ENCODE measurements at places on chromosomes 13 and 19. TPM values are rescaled to one million over a fixed set of nuclear protein-coding genes. Genes with fewer than 3 reads are reported as not detected.

- H3K36me3 ChIP-seq, result no peaks in the 10 kb centered on the region
- no peak for DNase-seq
- H3K27ac ChIP-seq, result no peak overlapping the region
- H3K4me1 ChIP-seq, result no peaks in the 10 kb centered on the region
- no peak overlapping the region for H3K4me3 ChIP-seq
- no peaks in the 10 kb centered on the region for H3K27me3 ChIP-seq
These were observed 343.9 kb downstream of the OXGR1 start for GRCh38 chr13:96650301-96650886.

GRCh38 chr13:108964606-108965005 is 335.2 kb downstream of the MYO16 start:
- H3K27ac ChIP-seq, result no peak overlapping the region
- H3K36me3 ChIP-seq, result no peaks in the 10 kb centered on the region
- H3K4me1 ChIP-seq, result no peaks in the 10 kb centered on the region
- no peak for DNase-seq
- H3K4me3 ChIP-seq, result no peak overlapping the region

WDR87 gene
- not detected for total RNA-seq

- H3K4me1 ChIP-seq, result peaks cover 7% of the 10 kb centered on the region
- no peak overlapping the region for H3K4me3 ChIP-seq
- H3K36me3 ChIP-seq, result peaks cover 5% of the 10 kb centered on the region
- DNase-seq, result no peak
- H3K27me3 ChIP-seq, result no peaks in the 10 kb centered on the region
- H3K27ac ChIP-seq, result no peak overlapping the region
These were observed 51.2 kb upstream of the EEF1AKMT1 start for GRCh38 chr13:20824762-20825476.

- no peak for DNase-seq
- H3K4me1 ChIP-seq, result no peaks in the 10 kb centered on the region
- H3K27ac ChIP-seq, result no peak overlapping the region
- no peak overlapping the region for H3K4me3 ChIP-seq
These were observed 19.6 kb downstream of the RNF6 start for GRCh38 chr13:26202365-26202972.

C19orf38 gene
- 2.2 TPM for total RNA-seq

- no peak overlapping the region for H3K27ac ChIP-seq
- peaks cover 1% of the 10 kb centered on the region for H3K4me1 ChIP-seq
- H3K36me3 ChIP-seq, result no peaks in the 10 kb centered on the region
- DNase-seq, result no peak
- H3K27me3 ChIP-seq, result peaks cover 15% of the 10 kb centered on the region
- H3K4me3 ChIP-seq, result no peak overlapping the region
These were observed 52.6 kb upstream of the MYCBP2 start for GRCh38 chr13:77379508-77379907.

- peak overlapping the region; percentile 17 for H3K4me3 ChIP-seq
- H3K36me3 ChIP-seq, result peaks cover 28% of the 10 kb centered on the region
- peaks cover 32% of the 10 kb centered on the region for H3K4me1 ChIP-seq
- no peaks in the 10 kb centered on the region for H3K27me3 ChIP-seq
These were observed 154.4 kb downstream of the GGACT start for GRCh38 chr13:100434010-100434763.

GRCh38 chr19:31074199-31075125 is 274.8 kb downstream of the TSHZ3 start:
- no peak for DNase-seq
- H3K27me3 ChIP-seq, result peaks cover 31% of the 10 kb centered on the region
- H3K4me3 ChIP-seq, result no peak overlapping the region
- no peaks in the 10 kb centered on the region for H3K4me1 ChIP-seq
- H3K27ac ChIP-seq, result no peak overlapping the region
